ENCODE measurements at places on chromosomes 3 and 15. TPM values are rescaled to one million over a fixed set of nuclear protein-coding genes. Genes with fewer than 3 reads are reported as not detected.
A peak's percentile ranks its signal among the peaks of the same experiment; 100 is the strongest.

DNA sequence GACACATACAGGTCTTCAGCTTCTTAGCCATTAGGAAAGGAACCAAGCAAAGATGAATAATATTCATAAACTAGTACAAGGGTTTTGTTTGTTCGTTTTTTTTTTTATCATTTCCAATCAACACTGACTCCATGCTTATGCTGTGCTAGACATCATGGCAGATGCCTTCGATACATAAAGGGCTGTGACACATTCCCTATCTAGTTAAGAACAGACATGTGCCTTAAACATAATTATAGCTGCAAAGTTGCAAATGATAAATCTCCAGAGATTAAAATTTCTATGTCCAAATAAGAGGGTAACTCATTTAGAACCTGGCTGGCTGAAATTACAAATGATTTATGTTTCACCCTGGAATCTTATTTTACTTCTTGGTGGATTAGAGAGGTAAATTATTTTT is 386.4 kb downstream of the LSAMP start:
- DNase-seq, result no peak

- peak; percentile 35 for DNase-seq
Measured at GRCh38 chr3:64022451-64023186, 675 bp downstream of the PSMD6 start.

PARP15 gene
- total RNA-seq, result not detected

DNA sequence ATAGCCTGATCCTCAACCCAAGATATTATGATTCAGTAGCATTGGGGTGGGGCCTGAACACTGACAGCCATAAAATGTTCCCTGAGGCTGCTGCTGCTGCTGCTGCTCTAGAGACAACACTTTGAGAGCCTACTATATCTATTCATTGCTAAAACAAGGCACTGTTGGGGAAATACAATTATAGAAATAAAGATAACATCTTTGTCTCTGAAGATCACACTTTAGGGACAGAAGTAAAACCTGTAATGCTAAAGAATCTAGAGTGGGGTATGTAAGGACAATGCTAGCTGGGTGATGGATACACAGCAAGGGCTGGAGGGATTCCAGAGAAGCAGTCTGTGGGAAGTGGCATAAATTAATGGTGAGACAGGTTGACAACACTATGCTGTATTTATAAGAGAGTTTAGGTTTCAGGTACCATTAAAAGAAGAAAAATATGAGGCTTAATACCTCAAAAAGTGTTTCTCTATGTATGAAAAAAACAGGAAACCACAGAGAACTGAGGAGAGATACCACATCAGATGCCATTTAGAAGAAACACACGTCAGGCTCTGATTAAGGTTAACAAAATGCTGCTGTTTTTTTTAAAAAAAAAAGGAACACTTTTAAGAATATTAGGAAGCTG is 115.9 kb downstream of the CBLB start:
- DNase-seq, result peak; percentile 60

RPP14 gene
- 18.5 TPM for total RNA-seq

GRCh38 chr15:99732751-99733267 is 428 bp downstream of the LYSMD4 start:
- DNase-seq, result peak; percentile 23

RLBP1 gene
- 0.17 TPM for total RNA-seq

- peak; percentile 99 for DNase-seq
Measured at GRCh38 chr3:52062505-52062904, 6.1 kb upstream of the DUSP7 start.

DNA sequence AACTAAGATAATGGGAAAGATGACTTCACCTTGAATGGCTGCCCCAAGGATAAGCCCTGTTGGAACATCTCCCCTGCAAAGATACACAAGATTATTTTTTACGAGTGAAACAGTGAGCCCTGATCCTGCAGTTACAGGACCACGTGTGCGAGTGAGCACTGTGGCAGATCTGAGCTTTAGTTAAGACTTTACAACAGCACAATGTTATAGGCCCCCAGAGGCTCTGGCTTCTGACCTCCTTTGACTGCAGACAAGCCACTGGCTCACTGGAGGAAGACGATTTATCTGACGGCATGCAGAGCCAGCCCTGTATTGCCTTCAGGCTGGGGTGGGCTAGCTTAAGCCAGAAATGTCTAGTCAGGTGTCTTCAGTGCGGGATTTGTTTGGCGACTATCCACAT is 174.4 kb downstream of the ARRDC4 start:
- DNase-seq, result no peak

DUOX1 gene
- total RNA-seq, result 15.0 TPM

DNA sequence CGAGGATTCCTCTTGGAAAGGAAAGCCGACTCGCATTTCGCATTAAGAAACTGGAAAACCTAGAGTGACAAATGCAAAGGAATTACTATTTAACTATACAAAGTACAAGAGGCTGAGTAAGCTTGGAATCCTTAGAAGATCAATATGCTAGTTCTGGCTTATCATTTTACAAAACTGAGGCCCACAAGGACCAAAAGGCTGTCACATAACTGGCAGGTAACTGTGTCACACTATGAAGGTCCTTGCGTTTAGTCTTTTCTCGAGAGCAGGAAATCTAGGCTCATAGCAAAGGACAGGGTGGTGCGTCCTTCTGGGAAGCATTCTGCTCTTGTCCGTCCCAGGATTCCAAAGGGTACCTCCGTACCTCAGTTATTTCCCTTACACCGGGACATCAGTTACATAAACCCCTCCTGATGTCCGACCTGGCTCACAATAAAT is 629 bp downstream of the RPL24 start:
- DNase-seq, result no peak

EFHB gene
- not detected for total RNA-seq

DNA sequence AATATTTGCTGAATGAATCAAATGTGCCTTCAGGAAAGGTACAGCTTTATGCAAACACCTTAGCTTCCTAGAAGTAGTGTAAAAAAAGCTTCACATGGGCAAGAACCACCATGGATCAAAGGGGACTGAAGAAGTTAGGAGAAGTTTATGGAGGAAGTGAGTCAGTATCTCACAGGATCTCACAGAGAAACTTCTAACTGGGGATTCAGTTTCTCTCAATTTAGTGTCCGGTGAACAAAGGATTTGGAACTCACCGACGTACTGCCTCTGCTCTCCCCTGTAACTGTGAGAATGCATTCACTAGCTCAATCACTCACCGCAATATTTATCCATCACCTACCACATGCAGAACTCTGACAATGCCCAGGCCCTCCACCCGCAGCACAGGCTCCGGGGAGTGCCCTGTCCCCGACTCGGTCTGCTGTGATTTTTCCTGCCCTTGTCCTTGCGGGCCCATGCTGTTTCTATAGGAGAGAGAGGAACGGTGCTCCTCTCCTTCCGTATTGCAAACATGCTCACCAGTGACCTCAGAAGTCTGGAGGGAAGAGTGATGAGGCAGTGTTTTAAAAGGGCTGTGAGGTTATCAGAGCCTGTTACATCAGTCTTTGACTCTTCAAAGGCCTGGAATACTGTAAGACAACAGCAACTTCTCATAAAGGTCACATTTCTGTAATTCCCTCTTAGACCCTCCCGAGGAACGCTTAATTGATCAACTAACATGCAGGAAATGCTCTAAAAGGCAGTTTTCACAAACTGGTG is 222.5 kb upstream of the ICE2 start:
- no peak for DNase-seq

DNA sequence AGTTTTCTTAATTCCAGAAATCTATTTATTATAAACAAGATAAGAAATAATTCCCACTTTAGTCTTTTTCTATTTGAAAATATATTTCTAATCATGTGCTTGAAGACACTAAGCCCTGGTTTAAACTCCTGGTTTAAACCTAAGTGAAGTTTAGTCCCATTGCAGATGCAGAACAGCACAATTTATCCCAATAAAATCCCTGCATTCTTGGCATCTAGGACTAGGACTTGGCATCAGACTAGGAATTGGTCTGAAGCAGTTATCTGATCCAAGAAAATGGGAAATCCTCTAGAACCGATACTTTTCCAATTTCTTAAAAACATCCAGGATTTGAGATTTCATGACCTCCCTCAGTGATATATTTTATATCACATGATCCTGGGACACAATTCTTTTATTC is 168.8 kb upstream of the VEPH1 start:
- no peak for DNase-seq

SENP5 gene
- total RNA-seq, result 39.7 TPM

- DNase-seq, result peak; percentile 9
Measured at GRCh38 chr3:28476194-28476593, 127.6 kb upstream of the AZI2 start.

DUSP7 gene
- 167 TPM for total RNA-seq

- DNase-seq, result peak; percentile 1
Measured at GRCh38 chr15:23472678-23473077, 25.6 kb upstream of the GOLGA6L2 start.

DNA sequence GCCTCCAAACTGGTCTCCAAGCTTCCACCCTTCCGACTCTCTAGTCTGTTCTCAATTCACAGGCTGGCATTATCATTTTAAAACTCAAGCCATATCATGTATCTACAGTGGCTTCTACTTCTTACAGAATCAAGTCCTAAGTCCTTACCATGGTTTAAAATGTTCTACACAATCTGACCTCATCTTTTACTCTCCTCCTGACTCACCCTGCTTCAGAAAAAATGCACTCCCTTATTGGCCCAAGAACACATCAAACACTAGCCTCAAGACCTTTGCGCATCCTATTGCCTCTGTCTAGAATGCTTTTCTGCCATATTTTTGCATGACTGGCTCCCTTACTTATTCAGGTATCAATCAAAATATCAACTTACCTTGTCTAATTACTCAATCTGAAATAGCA is 11.0 kb downstream of the MRPL3 start:
- DNase-seq, result no peak

DNA sequence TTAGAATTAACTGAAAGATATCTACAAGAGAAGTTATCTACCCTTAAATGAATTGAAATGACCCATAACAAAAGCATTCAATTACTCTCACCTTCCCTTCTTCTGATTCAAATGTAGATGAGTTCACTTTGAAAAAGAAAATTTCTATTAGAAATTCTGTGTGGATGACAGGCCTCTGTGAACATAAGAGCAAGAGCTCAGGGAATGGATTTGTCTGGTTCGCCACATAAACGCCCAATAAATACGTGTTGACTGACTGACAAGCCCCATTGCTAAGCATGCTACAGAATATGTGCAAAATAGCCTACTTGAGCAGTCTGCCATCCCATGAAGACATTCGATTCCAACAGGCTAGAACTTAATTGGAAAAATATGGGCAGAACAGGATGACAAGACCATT is 315.9 kb downstream of the MECOM start:
- no peak for DNase-seq

ARGFX gene
- not detected for total RNA-seq

- DNase-seq, result no peak
Measured at GRCh38 chr3:191695815-191696153, 234.8 kb downstream of the PYDC2 start.

DNA sequence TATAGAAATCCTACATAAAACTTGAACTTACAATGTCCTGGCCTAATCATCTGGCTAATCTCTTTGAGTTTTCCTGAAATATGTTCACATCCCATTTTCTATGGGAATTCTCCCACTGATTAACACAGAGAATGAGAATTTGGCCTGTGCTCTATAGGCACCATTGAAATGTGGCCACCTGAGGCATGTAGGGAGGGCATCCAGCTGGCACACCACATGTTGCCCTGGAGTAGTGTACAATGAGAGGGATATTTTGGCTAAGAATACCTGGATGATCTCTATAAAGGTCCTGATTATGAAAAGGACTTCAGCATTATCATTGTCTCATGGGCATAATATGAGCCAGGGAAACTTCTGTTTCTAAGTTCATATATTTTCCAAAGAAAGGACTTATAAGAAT is 324.0 kb downstream of the ZBTB20 start:
- no peak for DNase-seq

NOX5 gene
- total RNA-seq, result 0.05 TPM

GRCh38 chr3:192933779-192934460 is 16.3 kb upstream of the MB21D2 start:
- peak; percentile 19 for DNase-seq

PLSCR1 gene
- 23.0 TPM for total RNA-seq

DNA sequence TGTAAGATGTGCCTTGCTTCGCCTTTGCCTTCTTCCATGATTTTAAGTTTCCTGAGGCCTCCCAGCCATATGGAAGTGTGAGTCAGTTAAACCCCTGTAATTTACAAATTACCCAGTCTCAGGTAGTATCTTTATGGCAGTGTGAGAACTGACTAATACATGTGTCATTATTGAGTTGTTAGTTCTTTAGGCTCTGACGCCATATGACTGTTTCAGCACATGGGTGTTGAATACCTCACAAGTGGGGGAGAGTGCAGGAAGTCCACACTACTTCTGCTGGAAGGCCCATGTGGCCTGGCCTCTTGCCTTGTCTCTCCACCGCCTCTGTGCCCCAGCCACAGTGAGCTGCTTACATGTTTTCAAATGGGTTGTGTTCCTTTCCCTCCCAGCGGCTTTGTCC is 28.5 kb downstream of the MFSD1 start:
- DNase-seq, result peak; percentile 83

DNA sequence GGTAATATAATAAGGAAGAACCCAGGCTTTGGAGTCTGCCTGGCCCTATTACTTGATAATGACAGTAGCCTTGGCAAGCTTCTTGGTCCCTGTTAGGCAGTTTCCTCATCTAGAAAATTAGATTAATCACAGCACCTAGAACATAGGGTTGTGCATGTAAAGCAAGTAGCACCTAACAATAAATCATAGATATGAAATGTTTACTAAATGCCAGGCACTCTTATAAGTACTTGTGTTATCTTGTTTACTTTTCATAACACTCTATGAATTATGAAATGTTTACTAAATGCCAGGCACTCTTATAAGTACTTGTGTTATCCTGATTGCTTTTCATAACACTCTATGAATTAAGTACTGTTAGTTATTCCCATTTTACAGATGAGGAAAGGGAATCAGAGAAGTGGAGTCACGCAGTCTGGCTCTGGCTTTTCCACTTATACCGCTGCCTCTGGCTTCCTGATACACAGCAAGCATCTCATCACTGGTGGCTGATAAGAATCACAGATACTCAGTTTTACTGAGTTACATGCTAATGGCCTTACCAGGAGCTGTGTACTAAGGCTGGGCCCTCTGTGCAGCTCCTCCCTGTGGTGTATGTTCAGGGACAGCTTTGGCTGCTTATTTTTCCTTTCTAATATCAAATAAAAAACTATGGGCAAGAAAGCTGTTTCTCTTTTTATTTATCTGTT is 123.4 kb downstream of the FEZF2 start:
- no peak for DNase-seq

GRIP2 gene
- total RNA-seq, result 0.43 TPM

DNA sequence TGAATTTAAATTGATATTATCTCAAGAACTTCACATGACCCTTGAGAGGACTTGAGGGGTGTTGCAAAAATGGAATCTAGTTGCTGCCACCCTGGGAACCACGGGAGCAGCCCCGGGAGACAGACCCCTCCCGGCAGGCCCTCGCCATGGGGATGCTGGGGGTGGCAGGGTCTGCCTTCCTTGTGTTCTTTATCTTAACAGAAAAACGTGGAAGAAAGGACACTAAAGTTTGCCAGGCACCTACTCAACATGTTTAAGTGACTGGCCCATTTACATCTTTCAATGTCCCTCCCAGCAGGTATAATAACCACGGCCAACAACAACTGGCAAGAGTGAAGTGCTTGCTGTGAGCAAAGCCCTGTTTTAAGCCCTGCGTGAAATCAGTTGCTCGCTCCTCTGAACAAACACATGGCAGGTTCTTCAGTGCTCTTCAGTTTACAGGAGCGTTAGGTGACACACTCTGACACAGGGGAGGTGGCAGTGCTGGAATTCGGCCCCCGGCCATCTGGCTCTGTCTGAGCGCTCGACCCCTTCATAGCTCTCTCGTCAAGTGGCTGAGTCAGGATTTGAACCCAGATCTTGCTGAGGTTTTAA is 112.5 kb downstream of the ASB7 start:
- no peak for DNase-seq

Data from mammary epithelial cell (primary cell).